ENCODE measurements at places on chromosomes 2 and 18. TPM values are rescaled to one million over a fixed set of nuclear protein-coding genes. Genes with fewer than 3 reads are reported as not detected.

Gene SKA1
- total RNA-seq, result 25.4 TPM

Gene POTEE
- total RNA-seq, result not detected

Gene MFSD2B
- total RNA-seq, result under 0.01 TPM

Gene REEP1
- under 0.01 TPM for total RNA-seq

Gene COL3A1
- 1,584 TPM for total RNA-seq

Gene CEP68
- 12.9 TPM for total RNA-seq
